ENCODE measurements at places on chromosomes 7 and 10. TPM values are rescaled to one million over a fixed set of nuclear protein-coding genes. Genes with fewer than 3 reads are reported as not detected.

LRRC18 gene
- total RNA-seq = not detected

EVX1 gene
- not detected for total RNA-seq

LAMB1 gene
- 0.17 TPM for total RNA-seq

ARMC3 gene
- not detected for total RNA-seq

GRCh38 chr7:84100866-84101265 is 93.7 kb downstream of the SEMA3A start:
- no peak for DNase-seq

- no peak for DNase-seq
Observed at GRCh38 chr7:29639386-29639785, 75.8 kb downstream of the PRR15 start.

DNA sequence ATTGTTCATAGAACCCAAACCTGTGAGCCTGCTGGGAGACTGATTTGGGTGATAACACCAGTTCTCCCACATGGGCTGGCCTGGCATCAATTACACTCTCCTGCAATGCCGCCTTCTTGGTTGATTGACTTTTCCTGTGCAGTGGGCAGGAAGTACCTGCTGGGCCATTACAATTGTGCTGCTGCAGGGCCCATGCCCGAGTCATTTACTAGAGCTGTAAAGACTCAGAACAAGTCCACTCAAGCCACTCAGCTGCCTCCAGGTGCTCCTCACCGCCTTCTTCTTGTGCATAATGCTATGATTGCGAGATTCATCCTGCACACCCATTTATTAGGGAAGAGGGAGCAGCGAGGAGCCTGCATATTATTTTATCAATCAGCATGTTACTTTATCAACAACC is 264.0 kb downstream of the TCERG1L start:
- DNase-seq = no peak

DNA sequence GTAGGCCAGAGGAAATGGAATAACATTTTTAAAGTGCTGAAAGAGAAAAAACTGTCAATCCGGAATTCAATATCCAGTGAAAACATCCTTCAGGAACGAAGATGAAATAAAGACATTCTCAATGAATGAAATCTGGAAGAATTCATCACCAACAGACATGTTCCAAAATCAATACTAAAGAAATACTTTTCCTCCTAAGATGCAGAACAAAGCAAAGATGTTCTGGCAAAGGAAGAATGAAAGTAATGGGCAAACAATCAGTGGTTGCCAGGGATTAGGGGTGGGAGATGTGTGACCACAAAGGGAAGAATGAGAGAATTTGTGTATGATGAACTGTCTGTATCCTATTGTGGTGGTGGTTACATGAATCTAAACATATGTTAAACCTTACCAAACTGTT is 52.8 kb upstream of the EEPD1 start:
- DNase-seq = no peak

GRCh38 chr7:42274053-42274452 is 37.0 kb upstream of the GLI3 start:
- DNase-seq = no peak

GRCh38 chr7:85570898-85571297 is 384.0 kb upstream of the SEMA3D start:
- no peak for DNase-seq

- no peak for DNase-seq
Observed at GRCh38 chr7:43895847-43896415, 10.5 kb downstream of the URGCP start.

- peak; percentile 4 for DNase-seq
Observed at GRCh38 chr7:33487998-33488682, 358.8 kb downstream of the BBS9 start.

GRCh38 chr10:85610381-85611092 is 756.1 kb downstream of the GRID1 start:
- DNase-seq = no peak

DNA sequence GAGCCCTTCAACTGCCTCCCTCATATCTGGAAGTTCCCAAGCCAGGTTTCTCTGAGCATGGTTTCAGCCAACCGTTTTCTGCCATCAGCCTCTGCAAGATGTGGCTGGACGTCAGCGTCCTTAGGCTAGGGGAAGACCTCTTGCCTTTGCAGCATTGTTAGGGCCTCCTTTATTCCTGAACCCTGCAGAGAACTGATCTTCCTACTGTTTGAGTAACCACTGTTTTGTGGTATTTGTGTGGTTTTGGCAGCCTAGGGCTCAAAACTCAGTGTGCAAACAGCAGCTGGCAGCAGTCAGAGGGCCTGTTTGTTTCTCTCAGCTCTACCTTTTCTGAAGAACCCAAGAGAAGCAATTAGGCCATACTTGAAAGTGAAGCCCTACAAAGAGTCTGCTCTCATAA is 83.4 kb upstream of the SEMA3E start:
- DNase-seq = no peak

All from OCI-LY7 (cell line).